GM12864 (cell line): ENCODE measurements at places on chromosomes 6 and 20.

- no peak for DNase-seq
Measured at GRCh38 chr20:32158943-32159660, 48.4 kb downstream of the PLAGL2 start.

DNA sequence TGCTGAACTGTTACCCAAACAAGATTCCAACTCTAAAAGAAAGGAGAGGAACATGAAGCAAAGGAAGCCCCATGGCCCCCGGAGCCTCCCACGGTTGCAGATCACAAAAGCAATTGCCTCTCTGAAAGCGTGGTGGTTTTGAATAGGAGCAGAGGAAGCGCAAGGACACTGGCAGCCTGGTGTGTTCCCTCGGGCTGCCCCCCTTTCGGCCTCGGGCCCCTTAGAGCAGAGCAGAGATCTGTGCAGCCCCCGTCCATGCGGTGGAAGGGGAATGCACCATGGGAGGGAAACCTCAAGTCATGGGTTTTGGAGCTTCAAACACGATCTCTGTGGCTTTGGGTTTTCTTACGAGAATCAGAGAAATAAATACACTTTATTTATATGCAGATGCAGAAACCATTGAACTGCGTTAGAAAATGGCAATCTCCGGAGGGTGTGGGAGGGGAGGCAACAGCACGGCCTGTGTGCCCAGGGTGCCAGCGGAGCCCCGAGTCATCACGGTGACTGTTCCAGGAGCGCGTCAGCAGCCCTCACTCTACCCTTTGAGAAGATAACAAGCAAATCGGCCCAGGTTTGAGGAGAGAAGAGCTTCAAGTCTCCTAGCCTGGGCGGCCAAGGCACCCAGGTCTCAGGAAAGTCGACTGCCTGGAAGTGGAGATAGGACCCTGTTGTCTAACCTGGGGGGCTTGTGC, 20.5 kb downstream of the FOXF2 start:
- DNase-seq = no peak

DNA sequence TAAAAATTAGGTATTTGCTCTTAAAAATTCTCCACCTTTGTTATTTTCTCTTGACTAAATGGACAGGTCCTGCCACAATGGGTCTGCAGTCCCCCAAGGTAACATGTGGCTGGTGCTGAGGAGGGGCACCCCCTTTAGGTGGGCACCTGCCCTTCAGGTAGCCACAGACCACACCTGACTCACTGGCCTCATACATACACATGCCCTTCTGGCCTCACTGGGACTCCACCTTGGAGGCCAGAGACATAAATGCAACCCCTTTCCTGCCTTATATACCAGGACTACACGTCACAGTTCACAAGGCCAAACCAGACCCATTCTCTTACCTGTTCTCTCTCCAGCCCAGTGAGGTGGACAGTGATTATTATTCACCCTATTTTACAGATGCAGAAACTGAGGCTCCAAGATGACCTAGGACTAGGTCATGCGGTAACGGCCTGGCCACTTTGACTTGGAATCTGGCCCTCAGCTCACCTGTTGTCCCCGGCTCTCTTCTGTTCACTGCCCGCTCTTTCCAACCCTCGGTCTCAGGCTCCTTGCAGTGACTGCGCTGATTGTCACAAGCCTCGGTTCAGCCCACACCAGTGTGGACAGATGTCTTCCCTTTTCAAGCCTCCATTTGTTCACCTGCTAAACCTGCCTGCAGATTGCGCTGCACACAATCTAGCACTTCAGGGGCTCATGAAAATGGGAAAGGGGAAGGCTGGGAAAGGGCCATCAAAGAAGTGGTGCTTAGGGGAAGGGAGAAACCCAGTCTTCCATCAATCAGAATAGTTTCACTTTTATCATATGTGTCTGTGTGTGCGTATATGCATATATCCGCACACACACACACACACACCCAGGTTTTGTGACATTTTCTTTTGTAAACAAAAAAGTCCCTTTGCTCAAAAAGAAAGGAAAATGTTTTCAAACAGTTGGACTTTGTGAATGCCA, 121.7 kb downstream of the BCAS1 start:
- no peak for DNase-seq

DNA sequence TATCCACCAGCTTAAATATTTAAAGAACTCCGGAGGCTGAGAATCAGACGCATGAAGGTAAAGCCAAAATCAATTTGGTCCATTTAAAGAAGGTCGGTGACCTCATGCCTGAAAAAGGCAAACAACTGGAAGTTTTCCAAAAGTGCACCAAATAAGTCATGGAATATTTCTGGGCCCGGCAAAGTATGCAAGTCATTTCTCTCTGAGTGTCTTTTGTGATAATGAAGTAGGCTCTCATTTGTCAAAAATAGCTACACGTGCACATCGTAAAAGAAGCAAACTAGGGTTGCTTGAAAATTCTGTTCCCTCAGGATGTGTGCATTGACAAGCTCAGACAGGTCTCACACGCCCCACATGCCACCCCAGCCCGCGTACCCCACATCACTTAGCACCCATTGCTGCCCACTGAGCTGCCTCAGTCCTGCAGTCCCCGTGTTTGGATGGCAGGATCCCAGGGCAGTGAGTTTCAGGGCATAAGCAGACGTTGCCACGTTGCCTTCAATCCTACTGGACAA, 20.5 kb upstream of the PYGB start:
- no peak for DNase-seq

- DNase-seq = no peak
Measured at GRCh38 chr6:17179530-17180073, 77.8 kb downstream of the STMND1 start.

- no peak for DNase-seq
Measured at GRCh38 chr20:1619861-1620444, at the start of gene SIRPB1. SIRPB1 (minus strand) TSS chr20:1620009; CDS start chr20:1619944, 65 bp downstream.

DNA sequence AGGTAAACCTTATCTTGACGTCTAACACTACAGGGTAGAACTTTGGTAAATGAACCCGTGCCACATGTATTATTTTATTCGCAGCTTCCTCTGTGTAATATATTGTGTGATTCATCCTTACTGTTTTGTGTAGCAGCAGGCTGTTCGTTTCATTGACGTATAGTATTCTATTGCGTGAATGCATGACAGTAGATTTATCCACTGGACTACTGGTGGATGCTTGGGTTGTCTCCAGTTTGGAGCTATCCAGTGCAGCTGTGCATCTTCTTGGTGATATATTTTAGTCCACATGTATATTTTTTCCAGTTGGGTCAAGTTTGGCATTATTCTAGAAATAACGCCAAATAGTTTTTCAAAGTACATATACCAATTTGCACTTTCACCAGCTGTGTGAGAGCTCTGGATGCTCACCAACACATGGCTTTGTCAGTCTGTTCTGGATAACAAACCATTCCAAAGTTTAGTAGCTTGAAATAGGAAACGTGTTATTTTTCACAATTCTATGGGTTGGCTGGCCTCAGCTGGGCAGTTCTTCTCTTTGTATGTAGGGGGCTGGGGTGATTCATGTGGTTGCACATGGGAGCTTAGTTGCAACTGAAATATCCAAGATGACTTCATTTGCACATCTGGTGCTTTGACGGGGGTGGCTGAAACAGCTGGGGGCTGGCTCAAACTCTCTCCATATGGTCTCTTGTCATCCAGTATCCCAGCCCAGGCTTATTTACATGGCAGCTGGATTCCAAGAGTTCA, 9.3 kb downstream of the ECT2L start:
- no peak for DNase-seq
